ENCODE measurements at places on chromosomes 7 and 10.

- DNase-seq = no peak
Observed at GRCh38 chr10:107807836-107808235, 643.3 kb upstream of the SORCS1 start.

DNA sequence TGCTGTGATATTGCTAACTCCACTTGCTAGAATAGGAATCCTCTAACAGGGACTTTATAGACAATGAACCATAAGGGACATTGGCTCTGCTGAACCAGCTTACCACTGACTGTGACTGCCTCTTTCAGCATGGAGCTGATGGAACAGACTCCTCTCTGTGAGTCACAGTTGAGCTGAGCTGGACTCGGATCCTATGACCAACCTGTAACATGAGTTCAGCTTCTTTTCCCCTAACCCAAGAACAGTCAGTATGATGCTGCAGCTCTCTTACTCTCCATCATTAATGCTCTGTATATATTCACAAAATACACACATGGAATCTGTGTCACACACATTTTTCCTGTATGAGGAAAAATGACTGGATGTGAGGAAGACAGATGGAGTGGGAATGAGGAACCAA is 177.9 kb upstream of the BET1 start:
- DNase-seq = no peak

DNA sequence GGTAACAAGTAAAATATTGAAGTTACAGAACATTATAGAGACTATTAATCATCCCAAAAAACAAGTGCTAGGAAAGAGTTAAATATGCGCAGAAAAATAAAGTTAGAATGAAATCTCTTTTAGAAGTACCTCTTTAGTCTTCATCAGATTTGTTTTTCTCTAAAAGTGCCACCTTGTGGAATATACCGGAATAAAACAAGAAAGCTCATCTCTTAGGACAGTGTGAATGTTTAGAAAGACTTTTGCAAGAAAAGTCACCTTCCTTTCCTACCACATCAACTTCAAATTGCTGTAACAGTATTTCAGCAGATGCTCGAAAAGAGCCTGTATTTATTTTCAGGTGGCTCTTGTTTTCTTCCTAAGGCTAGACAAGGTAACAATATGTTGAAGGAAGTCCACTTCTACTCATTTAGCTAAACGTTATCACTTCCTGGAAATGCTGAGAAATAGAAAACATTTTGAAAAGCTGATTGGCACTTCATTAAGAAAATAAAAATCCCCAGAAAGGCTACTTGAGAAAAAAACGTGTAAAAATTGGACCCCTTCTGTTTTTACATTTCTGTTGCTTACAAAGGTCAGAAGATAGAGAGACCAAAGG is 19.8 kb upstream of the FAM133B start:
- no peak for DNase-seq

DNA sequence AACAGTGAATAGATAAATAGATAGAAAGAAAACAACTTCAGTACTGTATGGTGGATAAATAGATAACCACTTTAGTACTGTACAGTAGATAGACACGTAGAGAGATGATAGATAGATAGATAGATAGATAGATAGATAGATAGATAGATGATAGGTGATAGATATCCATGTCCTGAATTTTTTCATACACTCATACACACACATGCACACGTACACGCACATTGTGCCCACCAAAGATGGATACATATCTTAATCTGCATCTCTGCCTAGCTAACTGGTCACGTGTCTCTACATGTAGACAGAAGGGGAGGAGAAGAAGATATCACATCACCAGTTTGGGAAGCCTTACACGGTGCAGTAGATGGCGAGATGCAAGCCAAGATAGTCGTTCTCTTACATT is 99.2 kb downstream of the ARID5B start:
- DNase-seq = no peak

GRCh38 chr10:127275793-127276450 is 79.5 kb upstream of the INSYN2A start:
- no peak for DNase-seq

- DNase-seq = no peak
Observed at GRCh38 chr7:153523320-153524015, 528.7 kb upstream of the DPP6 start.

GRCh38 chr10:69952821-69953221 is 99.8 kb upstream of the MACROH2A2 start:
- DNase-seq = no peak

All from GM12892 (cell line).